Hematopoietic multipotent progenitor cell treated with erythropoietin and hydrocortisone succinate and interleukin-3 and kit ligand, for 6 days (in vitro differentiated cells): ENCODE measurements at places on chromosomes 7 and 10.

- no peak for DNase-seq
Observed at GRCh38 chr10:71494476-71494875, 97.8 kb downstream of the CDH23 start.

- no peak for DNase-seq
Observed at GRCh38 chr7:36306222-36306621, 83.4 kb upstream of the ANLN start.

DNA sequence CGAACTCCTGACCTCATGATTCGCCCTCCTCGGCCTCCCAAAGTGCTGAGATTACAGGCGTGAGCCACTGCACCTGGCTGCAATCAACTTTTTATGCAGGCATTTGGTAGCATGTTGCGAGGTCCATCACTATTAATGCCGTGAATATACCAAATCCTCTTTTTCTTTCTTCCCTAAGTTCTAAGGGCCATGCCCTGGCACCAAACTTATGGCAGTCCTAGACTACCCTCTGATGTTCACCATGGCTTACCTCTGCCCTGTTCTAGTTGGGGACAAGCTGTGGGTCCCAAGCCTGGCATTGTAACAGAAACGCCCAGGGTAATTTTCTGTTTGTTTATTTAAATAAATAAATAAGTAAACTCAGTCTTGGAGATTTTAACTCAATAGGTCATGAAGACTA lies 13.3 kb downstream of the PRSS2 start:
- DNase-seq = peak; percentile 47

DNA sequence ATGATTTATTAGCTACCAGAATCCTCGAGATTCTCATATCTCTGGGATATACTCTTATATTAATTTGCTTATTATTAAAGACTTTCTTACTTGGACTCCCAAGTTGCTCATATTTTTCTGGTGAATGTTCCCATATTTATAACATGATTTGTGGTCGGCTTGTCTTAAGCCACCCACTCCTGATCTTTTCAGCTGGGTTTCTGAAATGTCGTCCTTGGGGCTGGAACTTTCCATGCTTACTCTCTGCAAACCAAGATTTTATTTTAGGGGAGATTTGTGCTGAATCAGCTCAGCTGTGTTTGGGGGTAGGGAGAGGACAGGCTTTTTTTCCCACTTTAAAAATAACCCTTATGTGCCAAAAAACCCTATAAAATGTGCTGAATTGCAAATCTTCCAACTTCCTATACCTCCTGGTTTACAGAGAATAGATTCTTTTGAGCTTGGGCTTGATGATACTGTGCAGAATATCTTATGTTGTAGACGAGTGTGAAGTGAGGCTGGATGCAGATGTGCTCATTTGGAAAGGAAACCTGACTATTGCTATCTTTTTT lies 162.1 kb downstream of the SND1 start:
- DNase-seq = no peak

DNA sequence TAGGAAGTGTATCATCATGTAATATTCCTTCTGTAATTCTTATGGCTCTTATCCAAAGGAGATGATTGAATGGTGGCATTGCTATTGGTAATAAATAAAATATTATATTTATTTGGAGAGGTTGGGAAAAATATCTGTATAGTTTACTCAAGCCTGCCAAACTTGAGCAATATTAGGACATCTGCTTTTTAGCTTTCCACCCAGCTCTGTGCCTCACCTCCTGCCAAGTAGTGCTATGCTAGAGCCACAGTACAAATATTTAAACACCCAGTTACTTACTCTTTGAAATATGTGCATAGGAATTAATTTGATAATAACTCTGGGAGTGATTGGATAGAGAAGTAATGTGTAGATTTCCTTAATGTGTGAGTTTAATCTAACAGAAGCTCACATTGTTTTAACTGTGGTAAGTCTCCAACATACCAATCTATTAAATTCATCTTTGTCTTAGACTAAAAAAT lies 129.2 kb downstream of the BBS9 start:
- no peak for DNase-seq

DNA sequence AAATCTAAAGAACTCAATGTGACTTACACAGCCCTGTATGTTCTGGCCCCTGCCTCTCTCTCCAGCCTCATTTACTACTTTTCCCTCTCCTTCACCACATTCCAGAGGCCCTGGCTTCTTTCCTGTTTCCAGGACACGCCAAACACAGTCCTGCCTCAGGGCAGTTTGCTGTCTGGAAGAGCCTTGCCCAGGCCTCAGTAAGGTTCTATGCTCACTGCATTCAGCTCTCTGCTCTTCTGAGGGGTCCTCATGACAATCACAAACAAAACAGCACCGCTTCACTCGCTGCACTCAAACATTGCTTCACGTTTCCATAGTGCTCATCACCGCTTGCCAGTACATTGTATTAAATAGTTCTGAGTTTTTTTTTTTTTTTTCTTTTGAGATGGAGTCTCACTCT lies 35.1 kb upstream of the GARS1 start:
- no peak for DNase-seq

DNA sequence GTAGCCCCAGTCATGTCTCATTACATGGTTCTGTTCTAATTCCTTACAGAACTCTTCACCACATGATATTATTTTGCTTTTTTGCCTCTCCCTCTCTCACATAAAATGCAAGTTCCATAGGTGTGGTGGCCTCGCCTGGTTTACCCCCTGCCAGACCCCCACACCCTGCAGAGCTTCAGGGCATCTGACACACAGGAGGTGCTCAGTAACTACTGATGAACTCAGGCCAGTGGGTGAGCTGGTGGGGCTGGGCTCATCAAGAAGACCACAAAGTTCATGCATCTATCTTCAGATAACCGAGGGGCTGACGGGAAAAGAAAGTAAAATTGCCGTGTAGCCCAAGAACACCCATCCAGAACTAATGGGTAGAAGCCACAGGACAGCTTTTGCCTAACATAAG lies 253.1 kb downstream of the GRID1 start:
- DNase-seq = no peak

- no peak for DNase-seq
Observed at GRCh38 chr7:134196439-134196838, 69.3 kb downstream of the LRGUK start.

- no peak for DNase-seq
Observed at GRCh38 chr7:44988701-44989100, 9.9 kb upstream of the MYO1G start.

DNA sequence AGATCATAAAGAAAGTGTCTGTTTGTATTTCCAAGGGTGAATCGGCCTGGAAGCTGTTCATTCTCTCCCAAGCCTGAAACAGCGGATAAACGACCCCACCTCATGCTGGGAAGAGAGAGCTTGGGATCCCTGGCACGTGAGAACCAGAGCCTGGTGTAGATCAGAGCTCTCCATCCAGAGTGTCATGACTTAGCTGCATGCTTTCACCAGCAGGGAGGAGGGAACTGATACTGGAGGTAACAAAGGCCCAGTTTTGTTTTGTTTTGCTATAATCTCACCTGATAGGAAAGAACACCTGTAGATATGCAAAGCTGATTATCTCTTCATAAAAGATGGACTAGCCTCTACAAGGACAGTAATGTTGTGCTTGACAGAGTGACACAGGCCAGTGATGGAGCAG lies 236.6 kb downstream of the POM121L12 start:
- DNase-seq = no peak

- DNase-seq = peak; percentile 2
Observed at GRCh38 chr10:101157756-101158458, 26.8 kb downstream of the TLX1 start.

DNA sequence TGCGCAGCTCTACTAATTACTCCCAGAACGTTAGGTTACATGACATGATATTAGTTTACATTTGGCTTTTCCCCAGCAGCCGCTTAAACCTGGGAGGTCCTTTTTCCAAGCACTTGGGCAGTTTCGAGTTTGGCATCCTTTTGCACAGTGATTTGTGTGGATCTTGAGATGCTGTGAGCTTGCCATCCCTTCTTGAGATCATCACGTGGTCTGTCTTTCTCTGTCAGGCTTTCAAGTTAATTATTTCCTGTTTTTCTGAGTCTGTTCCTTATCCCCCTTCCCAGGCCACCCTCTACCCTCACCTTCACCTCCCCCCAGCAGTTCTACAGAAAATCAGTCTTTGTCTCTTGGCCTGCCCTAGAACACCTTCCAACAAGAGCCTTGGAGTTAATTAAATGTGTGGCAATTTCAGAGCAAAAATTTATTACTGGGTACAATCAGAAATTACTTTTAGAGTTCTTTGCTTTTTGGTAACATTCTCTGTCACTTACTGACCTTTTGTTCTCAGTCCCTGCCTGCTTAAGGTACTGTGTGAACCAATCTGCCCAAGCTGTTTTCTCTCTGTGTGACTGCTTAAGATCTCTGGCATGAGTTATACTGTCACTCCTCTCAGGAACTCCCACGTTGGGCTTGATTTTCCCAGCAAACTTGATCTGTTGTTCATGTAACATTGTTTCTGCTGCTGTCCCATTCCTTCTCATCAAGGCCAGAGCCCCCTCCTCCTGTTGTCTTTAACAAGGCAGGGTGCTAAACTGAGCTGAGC lies 3.1 kb upstream of the SLF2 start:
- DNase-seq = no peak

DNA sequence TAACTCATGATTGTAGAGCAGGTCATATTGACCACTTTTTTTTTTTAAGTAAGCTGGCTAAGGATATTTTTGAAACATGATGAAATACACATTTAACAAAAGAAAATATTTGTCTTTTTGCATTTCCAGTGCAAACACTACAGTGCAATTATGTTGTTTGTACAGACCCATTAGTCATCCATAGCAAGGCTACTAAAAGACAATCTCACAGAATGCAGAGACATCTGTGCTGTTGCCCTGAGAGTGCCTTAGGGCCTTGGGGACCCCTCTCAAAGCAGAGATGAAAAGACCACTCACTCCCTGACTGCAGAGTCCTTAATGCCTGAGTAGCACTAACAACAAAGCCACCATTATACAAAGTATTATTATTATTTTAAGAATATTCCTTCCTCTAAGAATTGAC lies 104.5 kb downstream of the NRCAM start:
- no peak for DNase-seq

DNA sequence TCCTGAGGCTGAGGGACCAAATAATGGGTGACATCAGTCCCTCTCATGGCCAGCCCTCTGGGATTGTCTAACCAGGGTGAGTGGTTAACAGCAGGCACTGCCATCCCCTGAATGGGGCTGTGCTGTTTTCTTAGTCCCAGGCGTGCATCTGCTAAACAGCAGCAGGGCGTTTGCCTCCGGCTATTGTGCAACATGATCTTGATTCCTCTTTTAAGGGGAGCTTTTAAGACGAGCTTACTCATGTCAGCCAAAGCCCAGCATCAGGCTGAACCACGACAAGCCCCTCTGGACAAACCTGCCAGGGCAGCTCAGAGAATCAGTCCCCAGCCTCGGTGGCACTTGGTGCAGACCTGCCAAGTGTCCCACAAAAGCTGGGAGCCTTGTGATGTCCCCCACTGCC lies 16.2 kb upstream of the IGFBP3 start:
- DNase-seq = no peak

GRCh38 chr7:132386201-132386681 lies 190.0 kb downstream of the PLXNA4 start:
- no peak for DNase-seq

DNA sequence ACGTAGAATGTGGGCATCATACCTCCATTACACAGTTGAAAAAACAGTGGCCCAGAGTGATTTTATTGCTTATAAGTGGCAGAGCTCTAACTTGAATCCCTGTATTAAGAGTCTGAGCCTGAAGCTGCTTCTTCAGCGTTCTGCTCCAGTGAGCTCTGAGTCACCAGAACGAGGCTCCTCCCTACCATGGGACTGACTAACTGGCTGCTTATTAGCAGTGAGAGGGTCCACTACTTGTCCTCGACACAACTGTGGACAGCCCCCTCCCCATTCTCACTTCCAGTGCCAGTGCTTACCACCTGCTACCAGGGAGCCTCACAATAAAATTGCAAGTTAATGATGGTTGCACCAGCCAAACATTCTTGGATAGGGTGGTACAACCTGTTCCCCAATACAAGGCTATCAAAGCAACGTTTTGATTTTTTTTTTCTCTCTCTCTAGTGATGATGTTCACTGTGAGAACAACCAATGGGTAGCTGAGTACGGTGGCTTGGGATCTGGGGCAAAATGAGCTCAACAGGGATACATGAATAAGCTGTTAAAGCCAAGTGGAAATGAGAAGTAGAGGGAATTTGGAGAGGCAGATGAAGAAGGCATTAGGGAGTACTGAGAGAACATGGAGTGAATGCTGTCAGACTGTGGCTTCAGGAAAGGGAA lies 2.7 kb upstream of the NRG3 start:
- no peak for DNase-seq

DNA sequence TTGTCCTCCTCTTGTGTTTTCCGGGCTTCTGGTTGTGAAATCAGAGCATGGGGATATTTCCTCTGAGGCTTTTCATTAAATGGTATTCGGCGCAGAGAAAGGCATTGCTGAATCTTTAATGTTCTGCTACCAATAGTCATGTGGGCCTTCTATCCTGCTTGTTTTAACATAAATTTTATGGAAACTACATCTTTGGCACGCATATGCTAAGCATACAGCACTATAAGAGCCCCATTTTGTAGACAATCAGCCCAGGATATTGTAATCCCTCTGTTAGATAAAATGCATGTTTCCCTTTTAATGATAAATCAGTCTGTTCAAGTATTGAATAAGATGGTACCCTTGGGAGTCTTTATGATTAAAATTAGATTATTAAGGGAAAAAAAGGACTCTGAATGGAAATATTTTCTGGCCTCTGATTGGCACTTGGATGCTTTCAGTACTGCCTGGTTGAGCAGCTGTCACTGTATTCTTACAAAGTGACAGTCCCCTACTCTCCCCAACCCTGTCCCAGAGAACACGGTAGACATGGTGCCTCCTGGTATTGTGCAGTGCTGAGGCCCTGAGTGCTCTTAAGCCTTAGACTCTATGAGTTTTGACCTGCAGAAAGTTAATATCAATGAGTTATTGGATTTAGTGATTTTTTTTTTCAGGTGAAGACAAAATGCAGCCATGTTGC lies 256.3 kb downstream of the POU6F2 start:
- DNase-seq = no peak
